HT1080 (cell line): ENCODE measurements at places on chromosomes 12 and 14. TPM values are rescaled to one million over a fixed set of nuclear protein-coding genes. Genes with fewer than 3 reads are reported as not detected.

OR9K2 gene
- not detected in 2 replicates for total RNA-seq

ASB2 gene
- total RNA-seq, result not detected in 2 replicates

FGF6 gene
- not detected in 2 replicates for total RNA-seq

SLC25A47 gene
- total RNA-seq, result 0.37 TPM in 1 of 2 replicates, not detected in the other

KLHDC2 gene
- 48.4 and 66.2 TPM in 2 replicates for total RNA-seq

SYNDIG1L gene
- not detected in 2 replicates for total RNA-seq

KIF21A gene
- total RNA-seq, result 13.2 and 18.1 TPM in 2 replicates

KLHL33 gene
- not detected in 2 replicates for total RNA-seq

SLC2A13 gene
- 6.4 and 6.9 TPM in 2 replicates for total RNA-seq

CSAD gene
- 3.1 and 3.7 TPM in 2 replicates for total RNA-seq

PRB2 gene
- not detected in 2 replicates for total RNA-seq

PROX2 gene
- total RNA-seq, result 0.03 TPM in 1 of 2 replicates, not detected in the other

KIF26A gene
- total RNA-seq, result 0.90 and 1.4 TPM in 2 replicates

TMEM30B gene
- not detected in 2 replicates for total RNA-seq

TSPAN19 gene
- 0.10 TPM in 1 of 2 replicates, not detected in the other for total RNA-seq

RNASE1 gene
- 1.0 and 1.1 TPM in 2 replicates for total RNA-seq

FGF23 gene
- total RNA-seq, result not detected in 2 replicates

GRIN2B gene
- total RNA-seq, result not detected in 2 replicates

MFAP5 gene
- not detected in 2 replicates for total RNA-seq

ANO2 gene
- total RNA-seq, result 1.0 and 1.4 TPM in 2 replicates

SDR9C7 gene
- not detected in 2 replicates for total RNA-seq

TDRD9 gene
- not detected in 2 replicates for total RNA-seq

KCNJ8 gene
- 1.6 and 2.0 TPM in 2 replicates for total RNA-seq

LRP1-AS gene
- total RNA-seq, result not detected in 2 replicates

PCBP2 gene
- total RNA-seq, result 166 and 243 TPM in 2 replicates

FERMT2 gene
- total RNA-seq, result 58.0 and 60.8 TPM in 2 replicates

GZMB gene
- total RNA-seq, result not detected in 2 replicates

FAM90A1 gene
- total RNA-seq, result not detected in 2 replicates

ZNF10 gene
- 0.50 and 0.59 TPM in 2 replicates for total RNA-seq

ALDH6A1 gene
- 1.4 TPM in 2 replicates for total RNA-seq

SLC4A8 gene
- total RNA-seq, result 2.4 and 4.7 TPM in 2 replicates

CSRP2 gene
- 16.9 and 17.6 TPM in 2 replicates for total RNA-seq
